AG08395 (cell line): ENCODE measurements at places on chromosomes 16 and 17.
A peak's percentile ranks its signal among the peaks of the same experiment; 100 is the strongest.

GRCh38 chr17:73586275-73586832 lies 57.9 kb downstream of the SDK2 start:
- DNase-seq, result peak; percentile 47

- peak; percentile 28 for DNase-seq
Observed at GRCh38 chr16:24737391-24737871, 8.0 kb downstream of the TNRC6A start.

- DNase-seq, result no peak
Observed at GRCh38 chr17:78682363-78682762, 99.7 kb downstream of the CYTH1 start.

GRCh38 chr17:18258356-18259038 lies at the start of gene FLII:
Gene FLII, minus strand, starts transcription at chr17:18258738. Its CDS starts 48 bp downstream, at chr17:18258690.
- DNase-seq, result peak; percentile 70

DNA sequence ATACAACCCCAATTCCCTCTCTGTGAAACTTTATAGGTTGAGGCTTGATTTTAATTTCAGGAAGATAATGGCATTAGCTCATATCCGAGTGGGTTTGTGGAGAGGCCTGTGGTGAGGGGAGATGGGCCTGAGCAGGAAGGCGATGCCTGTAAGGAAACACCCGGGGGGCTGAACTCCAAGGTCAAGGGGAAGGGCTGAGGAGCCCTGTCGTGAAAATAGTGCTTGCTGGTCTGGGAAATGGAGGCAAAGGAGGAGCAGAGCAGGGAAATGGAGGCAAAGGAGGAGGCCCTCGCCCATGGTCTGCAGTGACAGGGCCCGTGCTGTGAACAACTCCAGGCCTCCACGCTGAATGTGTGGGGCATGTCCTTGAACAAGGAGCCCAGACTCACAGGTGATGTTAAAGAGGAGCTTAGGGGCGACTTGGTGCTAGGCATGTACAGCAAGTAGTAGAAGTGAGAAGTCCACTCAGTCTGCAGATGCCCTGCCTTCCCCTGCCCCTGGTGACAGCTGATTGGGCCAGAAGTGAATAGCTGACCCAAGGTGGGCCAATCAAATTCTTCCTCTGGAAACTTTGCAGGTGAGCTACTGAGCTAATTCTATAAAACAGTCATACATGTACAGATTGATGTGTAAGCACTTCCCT lies 38.1 kb downstream of the MRPS23 start:
- DNase-seq, result no peak

GRCh38 chr16:54136276-54136625 lies 150.3 kb downstream of the IRX3 start:
- peak; percentile 28 for DNase-seq

- DNase-seq, result no peak
Observed at GRCh38 chr17:42651392-42651791, 7.7 kb upstream of the TUBG2 start.

DNA sequence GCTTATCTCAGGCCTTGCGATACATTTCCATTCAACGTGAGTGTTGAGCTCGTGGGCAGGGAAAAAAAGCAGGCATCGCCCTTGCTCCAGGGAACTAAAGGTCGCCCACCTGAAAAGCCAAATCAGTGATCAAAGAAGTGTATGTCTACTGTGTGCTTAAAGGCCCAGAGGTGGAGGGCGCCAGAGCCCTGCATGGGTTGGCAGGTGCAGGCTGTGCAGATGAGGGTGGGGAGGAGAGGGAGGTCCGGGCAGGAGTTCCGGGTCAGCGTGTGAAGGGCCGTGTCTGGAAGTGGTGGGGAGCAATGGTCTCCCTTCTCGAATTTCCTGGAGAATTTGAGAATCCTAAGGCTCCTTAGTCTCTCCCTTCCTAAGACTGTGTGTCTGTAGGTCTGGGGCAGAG lies 7.2 kb downstream of the ADAM11 start:
- no peak for DNase-seq

DNA sequence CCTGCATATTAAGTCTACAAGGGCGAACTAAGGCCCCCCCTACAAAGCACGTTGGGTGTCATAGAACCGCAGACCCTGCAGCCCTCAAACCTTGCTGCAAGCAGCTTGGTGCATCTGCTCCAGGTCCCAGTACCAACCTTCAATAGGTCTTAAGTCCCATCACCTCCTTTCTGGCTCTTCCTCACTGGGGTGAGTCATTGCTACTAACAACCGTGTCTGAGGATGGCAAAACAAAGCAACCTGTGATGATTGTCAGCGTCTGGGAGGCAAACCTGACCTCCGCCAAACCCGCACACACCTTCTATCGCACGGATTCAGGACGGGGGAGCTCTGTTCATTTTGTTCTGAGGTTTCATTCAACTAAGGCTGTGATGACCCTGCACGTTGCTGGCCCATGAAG lies 138.9 kb downstream of the SLC39A11 start:
- no peak for DNase-seq

GRCh38 chr17:17303847-17304490 lies 796 bp downstream of the NT5M start:
- DNase-seq, result no peak

GRCh38 chr17:48490451-48490892 lies 40.3 kb downstream of the HOXB1 start:
- no peak for DNase-seq

GRCh38 chr16:78755751-78756661 lies 656.6 kb downstream of the WWOX start:
- no peak for DNase-seq

DNA sequence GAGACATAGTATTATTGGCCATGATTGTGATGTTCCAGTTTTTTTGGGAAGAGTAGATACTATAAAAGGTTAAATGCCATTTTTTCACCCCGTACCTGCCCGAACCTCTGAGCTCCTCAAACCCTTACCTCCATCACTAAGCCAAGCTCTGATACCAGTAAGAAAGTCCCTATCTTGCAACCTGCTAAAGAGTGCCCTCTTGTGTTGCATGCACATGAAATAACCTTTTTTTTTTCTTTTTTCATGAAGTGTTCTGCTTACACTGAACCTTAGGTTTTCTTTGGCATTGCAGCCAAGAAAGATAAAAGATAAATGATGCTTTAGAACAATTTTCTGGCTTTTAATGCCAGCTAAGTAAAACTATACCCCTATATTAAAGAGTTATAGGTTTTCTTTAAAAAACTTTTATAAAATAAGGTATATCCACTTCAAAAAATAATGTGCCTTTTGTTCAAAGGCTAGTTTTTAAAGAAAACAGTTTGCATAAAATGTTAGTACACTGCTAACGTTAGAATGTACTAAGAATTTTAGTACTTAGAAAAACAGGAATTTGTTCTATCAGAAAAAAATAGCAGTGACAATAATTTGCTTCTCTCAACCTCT lies 295.3 kb upstream of the PMFBP1 start:
- DNase-seq, result peak; percentile 38

GRCh38 chr17:74818291-74818938 lies 41.3 kb downstream of the GRIN2C start:
- no peak for DNase-seq

GRCh38 chr16:70380248-70380918 lies 33.7 kb downstream of the DDX19A start:
- peak; percentile 84 for DNase-seq

DNA sequence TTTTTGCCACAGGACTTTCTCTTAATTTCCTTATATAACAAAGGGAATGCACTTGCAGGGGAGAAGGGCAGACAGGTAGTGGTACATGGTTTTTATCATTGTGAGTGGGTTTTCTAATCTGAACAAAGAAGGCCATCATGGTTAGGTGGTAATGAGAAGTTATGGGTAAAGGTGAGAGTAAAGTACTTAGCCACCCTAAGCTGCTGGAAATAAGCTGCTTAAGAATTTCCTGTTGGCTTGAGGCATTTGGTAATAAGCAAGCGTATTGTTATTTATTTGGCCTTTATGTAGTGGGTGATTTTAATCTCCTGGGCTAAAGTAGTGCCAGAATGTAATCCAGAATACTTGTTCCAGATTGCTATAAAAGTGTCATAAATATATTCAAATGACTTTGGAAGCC lies 27.1 kb downstream of the TAC4 start:
- no peak for DNase-seq

DNA sequence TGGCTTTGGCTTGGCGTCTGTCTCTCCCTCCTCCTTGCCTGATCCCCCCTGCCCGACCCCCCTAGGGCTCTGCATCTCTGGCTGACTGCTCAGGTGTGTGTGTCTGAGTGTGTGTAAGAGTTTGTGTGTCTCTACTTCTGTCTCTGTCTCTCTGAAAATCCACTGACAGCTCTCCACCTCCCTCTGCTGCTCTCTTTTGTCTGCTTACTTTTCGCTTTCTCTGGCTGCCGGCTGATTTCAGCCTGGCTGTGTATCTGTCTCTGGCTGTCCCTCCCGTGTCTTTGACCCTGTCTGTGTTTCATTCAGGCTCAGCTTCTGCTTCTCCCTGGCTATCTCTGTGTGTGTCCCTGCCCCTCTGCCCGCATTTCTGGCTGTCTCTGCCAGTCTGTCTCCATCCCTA lies 3.8 kb upstream of the SPEM1 start:
- DNase-seq, result no peak

DNA sequence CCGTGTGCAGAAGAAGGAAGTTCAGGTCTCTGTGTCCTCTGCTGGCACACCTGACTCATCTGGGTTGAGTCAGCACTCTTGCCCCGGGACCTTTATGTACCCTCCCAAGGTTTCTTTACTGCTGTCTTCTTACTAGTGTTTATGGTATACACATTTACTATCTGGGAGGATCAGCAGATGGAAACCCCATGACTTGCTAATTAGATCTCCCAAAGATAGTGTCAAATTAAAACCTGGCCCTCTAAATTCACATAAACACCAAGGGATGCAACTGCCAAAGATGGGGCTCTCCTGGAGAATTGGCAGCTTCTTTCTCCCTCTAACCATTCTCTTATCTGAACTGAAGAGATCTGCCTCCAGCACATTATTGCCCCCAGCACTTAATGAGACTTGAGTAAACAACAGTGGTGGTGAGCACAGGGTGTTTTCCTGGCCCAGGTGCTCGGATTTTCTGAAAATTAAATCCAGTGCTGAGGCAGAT lies 718.1 kb upstream of the SOX9 start:
- DNase-seq, result no peak

GRCh38 chr17:49461580-49461979 lies 33.5 kb upstream of the NGFR start:
- DNase-seq, result no peak

- no peak for DNase-seq
Observed at GRCh38 chr17:40596261-40596919, 31.1 kb upstream of the CCR7 start.

GRCh38 chr17:42111871-42112551 lies 503 bp downstream of the DHX58 start:
- peak; percentile 54 for DNase-seq

DNA sequence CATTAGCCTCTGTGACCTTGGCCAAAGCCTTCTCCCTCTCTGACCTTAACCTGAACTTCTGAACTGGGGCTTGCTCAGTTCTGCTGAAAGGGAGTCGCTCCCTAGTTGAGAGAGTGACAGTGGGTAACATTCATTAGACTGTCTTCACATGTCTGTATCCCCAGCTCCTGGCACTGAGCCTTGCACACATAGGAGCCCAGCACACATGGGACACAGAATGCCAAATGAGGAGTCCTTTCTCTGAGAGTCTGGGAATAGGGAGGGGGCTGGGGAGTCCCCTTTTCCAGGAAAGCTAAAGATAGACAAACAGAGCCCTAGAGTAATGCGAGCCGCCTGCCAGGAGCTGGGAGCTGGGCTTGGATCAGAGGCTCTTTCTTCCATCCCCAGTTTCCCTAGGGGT lies 2.5 kb downstream of the TAC4 start:
- DNase-seq, result no peak

GRCh38 chr16:3235856-3236669 lies 1.1 kb upstream of the ZNF200 start:
- no peak for DNase-seq

DNA sequence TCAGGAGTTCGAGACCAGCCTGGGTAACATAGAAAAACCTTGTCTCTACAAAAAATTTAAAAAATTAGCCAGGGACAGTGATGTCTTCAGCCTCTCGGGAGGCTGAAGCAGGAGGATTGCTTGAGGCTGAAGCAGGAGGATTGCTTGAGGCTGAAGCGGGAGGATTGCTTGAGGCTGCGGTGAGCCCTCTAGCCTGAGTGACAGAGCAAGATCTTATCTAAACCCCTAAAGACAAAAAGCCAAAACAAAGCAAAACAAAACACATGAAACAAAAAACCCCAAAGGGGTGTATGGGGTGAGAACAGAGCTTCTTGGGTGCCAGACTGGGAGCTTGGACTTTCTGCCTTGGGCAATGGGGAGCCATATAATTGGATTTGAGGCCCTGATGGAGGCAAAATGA lies 2.6 kb downstream of the SPNS3 start:
- no peak for DNase-seq

DNA sequence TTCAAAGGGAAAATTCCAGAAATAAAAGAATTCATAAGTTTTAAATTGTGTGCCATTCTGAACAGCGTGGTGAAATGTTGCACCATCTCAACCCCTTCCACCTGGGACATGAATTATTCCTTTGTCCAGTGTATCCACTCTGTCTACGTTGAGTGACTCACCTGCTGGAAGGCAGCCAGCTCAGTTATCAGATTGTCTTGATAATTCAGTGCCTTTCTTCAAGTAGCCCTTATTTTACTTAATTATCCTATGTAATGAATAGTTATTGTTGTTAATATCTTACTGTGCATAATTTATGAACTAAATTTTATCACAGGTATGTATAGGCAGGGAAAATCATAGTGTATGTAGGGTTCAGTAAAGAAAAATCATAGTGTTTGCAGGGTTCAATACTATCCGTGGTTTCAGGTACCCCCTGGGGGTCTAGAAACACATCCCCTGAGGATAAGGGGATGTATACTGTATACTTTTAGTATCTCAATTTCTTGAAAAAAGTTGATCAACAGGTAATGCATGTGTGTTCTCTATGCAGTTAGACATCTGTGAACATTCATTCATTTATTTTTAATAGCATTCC lies 7.7 kb upstream of the PCTP start:
- no peak for DNase-seq

DNA sequence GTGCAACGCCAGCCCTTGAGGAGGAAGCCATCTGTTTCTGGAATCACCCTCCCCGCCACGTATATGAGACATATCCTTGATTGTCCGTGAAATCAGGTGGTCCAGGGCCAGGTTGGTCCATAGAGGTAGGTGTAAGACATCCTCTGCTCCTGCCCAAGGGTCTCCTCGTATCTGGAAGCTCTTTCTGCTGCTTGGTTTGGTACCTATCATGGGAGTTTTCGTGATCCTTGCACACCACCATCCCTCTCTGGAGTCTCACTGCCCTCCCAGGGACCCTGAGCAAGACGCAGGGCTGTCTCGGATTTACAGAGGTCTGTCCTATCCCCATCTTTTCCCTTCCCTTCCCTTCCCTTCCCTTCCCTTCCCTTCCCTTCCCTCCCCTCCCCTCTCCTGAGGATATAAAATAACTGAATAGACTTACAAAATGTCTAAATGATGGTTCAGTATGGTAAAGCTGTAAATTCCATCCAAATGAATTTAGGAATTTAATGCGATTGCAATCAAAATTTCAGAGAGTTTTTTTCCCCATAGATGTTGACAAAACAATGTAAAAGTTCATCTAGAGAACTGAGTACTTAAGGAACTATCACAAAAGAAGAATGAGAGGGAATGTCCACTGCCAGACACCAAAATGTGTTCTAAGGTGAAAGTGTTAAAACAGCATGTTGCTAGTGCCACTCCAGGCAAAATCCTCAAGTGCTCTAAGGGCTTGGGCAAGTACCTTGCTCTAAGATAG lies 2.0 kb upstream of the CCDC42 start:
- DNase-seq, result no peak

GRCh38 chr16:53041320-53042051 lies 11.2 kb downstream of the CHD9NB start:
- peak; percentile 36 for DNase-seq

GRCh38 chr17:51650772-51651171 lies 390.4 kb downstream of the UTP18 start:
- DNase-seq, result no peak

- DNase-seq, result peak; percentile 79
Observed at GRCh38 chr17:40331743-40332641, 23.0 kb downstream of the RARA start.
